ENCODE measurements at places on chromosomes 11 and 22. TPM values are rescaled to one million over a fixed set of nuclear protein-coding genes. Genes with fewer than 3 reads are reported as not detected.

DNA sequence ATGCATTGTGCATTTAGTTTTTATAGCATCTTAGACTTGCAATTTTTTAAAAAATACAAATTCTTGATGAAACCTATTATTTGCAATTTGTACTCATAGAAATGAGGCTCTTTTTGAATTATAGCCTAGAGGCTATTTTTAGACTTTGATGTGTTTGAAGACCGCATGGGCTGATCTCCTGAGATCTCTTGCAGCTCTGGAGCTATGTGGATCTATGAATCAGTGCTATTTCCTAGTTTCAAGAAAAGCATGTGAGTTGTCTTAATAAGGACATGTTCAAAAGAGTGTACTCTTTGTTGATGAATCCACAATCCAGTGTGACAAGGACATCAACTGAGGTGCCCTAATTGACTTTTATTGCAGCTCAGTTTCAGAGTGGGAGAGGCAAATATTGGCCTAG is 620.5 kb downstream of the ETS1 start:
- DNase-seq = no peak

- DNase-seq = no peak
Measured at GRCh38 chr11:34926831-34927132, 10.4 kb downstream of the PDHX start.

DNA sequence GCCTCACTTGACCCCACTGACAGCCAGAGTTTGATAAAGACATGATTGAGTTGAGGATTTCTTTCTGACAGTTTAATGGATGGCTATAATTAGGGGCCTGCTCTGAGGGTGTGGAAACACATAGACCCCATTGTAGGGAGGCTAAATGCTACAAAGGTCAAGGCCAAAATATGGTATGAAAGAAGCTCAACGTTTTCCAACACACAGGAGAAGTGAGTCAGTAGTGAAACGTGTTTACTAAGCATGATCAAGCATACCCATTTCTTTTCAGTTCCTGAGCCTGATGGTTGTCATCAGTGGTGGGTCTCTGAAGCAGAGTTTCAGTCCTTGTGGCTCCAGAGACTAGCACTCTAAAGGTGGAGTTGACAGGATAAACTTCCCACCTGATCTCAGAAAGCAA is 69.7 kb downstream of the SNX19 start:
- no peak for DNase-seq

DNA sequence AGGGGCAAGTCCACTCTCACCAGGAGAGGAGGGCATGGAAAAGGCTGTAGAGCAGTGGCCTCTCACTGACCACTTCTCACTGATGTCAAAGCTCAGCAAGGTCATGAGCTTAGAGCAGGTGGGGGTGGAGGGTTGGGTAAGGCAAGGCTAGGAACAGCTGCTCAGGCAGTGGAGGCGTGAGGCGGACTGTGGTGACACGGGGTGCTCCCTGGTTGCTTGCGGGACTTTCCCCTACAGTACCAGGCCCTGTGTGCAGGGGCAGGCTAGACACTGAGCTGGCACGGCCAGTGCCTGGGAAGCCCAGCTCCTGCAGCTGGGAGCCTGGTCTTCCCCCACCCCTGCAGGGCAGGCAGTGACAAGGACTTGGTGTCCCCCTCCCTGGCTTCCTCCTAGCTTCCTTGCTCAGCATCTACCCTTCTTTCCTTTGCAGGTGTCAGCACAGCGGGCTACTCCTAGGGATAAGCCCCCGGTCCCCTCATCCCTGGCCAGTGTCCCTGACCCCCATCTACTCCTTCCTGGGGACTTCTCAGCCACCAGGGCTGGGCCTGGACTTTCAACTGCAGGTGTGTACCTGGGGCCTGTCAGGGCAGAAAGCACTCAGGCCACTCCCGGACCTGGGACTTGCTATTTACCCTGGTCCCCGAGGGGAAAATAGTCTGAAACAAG is 45.6 kb downstream of the PISD start:
- no peak for DNase-seq

MOGAT2 gene
- not detected for polyA plus RNA-seq

ASPHD2 gene
- polyA plus RNA-seq = 1.0 TPM

DNA sequence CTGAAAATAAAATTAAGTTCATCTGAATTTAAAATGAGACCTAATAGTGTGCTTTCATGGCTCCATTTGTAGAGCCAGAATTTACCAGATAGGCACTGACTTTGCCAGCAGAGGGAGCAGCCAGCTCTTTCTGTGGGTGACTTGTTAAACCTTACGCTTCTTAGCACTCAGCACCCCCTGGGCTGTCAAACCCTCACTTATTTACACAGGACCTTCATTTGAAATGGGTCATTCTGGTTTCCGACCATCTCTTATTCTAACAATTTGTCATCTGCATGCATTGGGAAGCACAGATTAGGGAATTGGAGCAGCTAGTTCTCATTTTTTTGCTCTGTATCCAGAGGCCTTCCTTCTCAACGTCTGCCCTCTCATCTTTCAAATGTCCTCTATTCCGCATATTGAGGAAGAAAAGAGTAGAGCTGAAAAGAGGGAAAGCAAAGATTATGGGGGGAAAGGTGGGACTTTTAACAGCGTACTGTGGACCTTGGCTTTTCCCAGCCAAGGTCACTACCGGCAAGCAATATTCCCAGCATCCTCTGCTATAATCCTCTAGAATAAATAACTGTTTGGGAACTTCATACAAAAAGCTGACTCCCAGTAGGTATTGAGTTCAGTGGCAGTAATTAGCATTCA is 3.1 kb downstream of the ASRGL1 start:
- no peak for DNase-seq

- DNase-seq = no peak
Measured at GRCh38 chr22:24727218-24727851, 47.2 kb downstream of the PIWIL3 start.

DNA sequence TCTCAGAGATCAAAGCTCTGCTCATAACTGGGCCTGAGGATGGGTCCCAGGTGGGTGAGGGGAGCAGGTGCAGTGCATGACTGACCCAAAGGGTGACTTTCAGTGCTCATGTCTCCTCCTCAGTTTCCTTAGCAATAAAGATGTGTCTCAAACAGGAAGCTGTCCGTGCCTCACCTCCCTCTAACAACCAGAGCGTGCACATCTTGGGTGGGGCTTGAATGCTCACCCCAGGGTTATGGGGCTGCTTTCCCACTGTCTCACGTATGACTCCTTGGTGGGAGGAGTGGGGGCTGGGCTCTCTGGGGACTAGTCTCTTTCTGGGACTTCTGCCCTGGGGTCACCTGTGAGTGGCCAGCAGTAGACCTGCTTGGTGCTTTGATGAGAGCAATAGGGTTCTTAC is 53.9 kb upstream of the PHOX2A start:
- DNase-seq = no peak

GRCh38 chr11:38019072-38019775 is 1421.2 kb upstream of the RAG2 start:
- DNase-seq = no peak

HTATIP2 gene
- polyA plus RNA-seq = 5.5 TPM

DNA sequence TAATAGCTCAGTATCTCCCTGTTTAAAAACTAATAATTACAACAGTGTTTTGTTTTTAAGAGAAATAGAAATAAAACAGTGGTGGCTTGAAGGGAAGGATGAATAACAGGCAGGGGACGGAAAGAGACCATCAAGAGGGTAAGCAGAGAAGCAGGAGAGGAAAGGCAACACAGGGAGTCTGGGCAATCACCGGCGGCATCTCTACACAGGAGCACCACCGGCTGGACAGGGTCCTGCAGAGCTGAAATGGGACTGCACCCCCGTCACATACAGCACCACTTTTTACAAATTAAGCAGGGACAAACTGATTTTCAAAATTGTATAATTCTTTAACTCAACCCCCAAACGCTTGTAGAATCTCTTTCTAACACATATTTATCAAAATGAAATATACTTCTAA is 18.4 kb downstream of the PHF21A start:
- DNase-seq = no peak

KRTAP5-11 gene
- not detected for polyA plus RNA-seq

GRCh38 chr11:44749189-44749588 is 22.4 kb downstream of the TSPAN18 start:
- DNase-seq = no peak

LRRC51 gene
- polyA plus RNA-seq = 6.5 TPM
